ENCODE measurements at places on chromosomes 16 and 17.

- no peak for DNase-seq
Observed at GRCh38 chr16:71852561-71852960, 6.8 kb downstream of the ATXN1L start.

DNA sequence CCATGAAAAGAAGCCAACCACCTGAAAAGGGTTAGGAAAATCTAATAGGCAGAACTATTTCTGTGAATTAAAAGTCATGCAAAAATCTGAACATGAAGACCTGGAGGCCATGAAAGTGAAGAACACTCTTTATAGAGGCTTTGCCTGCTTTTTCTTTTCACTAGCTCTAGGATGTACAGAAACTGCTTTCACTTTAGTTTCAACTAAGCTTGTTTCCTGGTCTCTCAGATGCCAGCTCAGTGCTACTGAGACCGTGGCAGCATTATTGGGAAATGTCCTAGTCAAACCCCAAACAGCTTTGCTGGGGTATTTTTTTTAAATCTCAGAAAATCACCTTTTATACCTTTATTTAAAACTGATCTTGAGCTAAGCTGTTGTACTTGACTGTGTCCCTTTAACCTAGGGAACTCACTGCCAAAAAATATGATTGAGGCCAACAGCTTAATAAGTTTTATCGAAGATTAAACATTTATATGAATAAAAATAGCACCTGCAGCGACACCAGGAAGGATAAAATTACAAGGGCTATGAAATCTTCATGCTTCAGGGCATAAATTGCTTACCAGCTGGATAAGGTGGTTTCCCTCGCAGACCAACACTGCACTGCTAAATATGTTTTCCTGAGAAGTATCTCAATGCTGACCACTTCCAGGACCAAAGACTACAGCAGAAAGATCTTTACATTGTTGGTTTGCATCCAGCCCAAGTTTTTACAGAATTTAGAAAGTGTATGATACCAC, 621.8 kb upstream of the ZFHX3 start:
- DNase-seq = no peak

- peak; percentile 89 for DNase-seq
Observed at GRCh38 chr17:49851387-49852291, 3.8 kb upstream of the TAC4 start.

DNA sequence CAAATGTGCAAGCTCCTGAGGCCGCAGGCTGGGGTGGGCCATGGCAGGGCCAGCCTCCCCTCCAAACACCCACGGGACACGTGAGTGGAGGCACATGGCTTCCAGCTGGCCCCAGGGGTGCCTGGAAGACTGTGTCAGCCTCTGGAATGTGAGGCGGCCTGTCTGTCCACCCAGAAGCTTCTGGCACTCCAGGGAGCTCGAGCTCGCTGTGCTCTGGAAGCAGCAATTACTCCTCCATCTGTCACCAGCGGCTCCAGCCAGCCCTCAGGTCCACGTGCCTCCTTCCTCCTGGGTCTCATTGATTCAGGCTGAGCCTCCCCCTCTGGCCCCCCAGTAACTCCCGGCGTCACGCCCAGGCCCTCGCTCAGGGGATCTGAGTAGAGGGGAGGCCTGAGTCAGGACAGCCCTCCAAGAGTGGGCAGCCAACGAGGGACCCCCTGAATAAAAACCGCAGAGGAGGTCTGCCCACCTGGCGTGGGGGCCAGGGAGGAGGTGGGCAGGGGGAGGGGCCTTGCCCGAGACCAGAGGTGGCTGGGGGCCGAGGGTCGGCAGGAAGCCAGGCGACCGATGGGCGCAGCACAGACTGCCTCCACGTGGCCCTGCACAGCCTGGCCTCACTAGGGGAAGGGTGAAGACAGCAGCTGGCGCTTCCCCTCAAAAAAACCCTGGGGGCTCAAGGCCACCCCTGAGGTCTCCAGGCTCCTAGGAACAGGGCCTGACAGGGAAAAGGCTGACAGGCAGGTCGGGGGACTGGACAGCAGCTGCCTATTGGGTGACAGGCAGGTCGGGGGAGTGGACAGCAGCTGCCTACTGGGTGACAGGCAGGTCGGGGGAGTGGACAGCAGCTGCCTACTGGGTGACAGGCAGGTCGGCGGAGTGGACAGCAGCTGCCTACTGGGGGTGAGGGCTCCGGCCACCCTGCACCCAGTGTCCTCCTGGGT, 11.9 kb downstream of the PIEZO1 start:
- DNase-seq = peak; percentile 97

DNA sequence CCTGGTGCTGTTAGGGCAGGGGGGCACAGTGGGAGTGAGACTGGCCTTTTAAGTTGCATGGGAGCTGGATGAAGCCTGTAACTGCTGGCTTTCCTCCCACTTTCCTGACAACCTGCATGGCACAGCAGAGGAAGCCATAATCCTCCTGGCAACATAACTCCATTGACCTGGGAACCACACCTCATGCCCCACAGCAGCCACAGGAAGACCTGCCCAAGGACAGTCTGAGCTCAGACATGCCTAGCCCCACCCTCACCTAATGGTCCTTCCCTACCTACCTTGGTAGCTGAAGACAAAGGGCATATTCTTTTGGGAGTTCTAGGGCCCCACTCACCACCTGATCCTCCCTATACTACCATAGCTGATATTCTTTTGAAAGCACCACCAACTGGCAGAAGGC, 482.2 kb upstream of the TOM1L1 start:
- DNase-seq = no peak

DNA sequence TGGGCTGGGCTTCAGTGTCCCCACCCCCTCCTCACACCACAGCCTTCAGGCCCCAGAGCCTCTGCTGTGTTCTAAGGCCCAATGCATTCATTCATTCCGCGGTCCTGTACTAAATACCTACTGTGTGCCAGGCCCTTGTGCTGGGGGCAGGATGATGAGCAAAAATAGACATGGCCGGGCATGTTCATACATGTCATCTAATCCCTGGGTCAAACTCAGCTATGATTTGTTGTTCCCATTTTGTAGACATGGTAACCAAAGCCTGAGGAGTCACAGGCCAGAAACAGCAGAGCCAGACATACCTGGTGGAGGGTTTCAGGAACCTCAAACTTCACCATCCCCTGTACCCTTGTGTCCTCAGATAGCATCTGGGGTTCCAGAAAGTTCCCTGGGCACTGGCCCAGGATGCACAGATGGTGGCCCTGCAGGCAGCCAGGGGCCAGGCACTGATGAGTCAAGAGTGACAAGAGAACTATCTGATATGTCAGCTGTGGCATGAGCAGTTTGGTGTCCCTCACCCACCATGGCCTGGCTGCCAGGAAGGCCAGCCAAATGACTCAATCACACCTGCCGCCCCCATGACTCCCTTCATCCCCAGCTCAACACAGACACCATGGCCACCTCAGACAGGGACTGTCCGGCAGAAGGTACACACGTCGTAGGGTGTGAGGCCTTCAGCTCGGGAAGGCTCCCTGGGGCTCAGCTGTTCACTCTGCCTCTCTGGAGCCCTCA, 2.7 kb upstream of the RRAD start:
- no peak for DNase-seq

DNA sequence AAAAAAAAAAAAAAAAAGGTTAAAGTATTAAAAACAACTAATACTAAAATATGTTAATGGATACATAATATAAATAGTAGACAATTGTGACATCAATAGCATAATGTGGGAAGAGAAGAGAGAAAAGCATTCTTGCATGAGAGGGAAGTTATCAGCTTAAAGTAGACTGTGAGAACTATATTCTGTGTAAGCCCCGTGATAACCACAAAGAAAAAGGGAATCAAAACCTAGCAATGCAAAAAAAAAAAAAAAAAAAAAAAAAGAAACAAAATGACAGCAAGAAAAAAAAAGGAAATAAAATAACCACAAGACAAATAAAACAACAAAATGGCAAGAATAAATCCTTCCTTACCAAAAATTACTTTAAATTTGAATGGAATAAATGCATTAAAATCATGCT, 39.8 kb upstream of the MYLK3 start:
- no peak for DNase-seq

GRCh38 chr17:40460604-40460967, 17.3 kb downstream of the IGFBP4 start:
- DNase-seq = no peak
